Esophagus squamous epithelium (tissue), 5 donors: ENCODE measurements at places on chromosomes 6 and 20. TPM values are rescaled to one million over a fixed set of nuclear protein-coding genes. Genes with fewer than 3 reads are reported as not detected.

- no peak for DNase-seq
Observed at GRCh38 chr6:128069188-128069587, 168.3 kb upstream of the THEMIS start.

DNA sequence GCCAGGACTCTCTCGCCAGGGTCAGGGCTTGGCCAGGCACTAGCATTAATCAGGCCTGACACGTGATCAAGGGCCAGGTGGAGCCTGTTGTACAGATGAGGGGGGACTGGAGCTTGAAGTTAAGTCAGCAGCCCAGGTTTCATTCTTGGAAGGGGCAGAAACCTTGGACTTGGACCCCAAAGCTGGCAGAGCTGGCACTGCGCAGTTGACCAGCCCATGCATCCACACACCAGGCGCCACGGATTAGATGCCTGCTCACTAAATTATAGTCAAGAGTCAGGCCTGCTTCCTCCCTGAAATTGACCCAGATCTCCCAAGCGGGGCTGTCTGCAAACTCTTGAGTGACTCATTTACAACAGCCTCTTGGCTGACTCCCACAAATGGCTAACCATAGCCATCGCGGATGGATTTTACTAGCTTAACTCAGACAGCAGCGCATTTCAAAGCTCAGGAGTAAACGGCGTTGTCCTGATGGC is 4.1 kb upstream of the TAF4 start:
- DNase-seq: no peak

- DNase-seq: no peak
Observed at GRCh38 chr6:7787137-7787608, 61.3 kb downstream of the BMP6 start.

- no peak for DNase-seq
Observed at GRCh38 chr20:58102744-58103516, 125.5 kb downstream of the ANKRD60 start.

DNA sequence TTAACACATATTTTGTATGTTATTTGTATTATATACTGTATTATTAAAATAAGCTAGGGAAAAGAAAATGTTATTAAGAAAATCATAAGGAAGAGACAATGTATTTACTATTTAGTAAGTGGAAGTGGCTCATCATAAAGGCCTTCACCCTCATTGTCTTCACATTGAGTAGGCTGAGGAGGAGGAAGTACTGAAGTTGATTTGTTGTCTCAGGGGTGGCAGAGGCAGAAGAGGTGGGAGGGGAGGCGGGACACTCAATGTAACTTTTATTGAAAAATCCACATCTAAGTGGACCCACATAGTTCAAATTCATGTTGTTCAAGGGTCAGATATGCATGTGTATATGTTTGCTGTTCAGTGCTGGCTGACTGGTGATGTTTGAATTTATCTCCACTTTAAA is 210.2 kb upstream of the CITED2 start:
- no peak for DNase-seq

- DNase-seq: no peak
Observed at GRCh38 chr6:75236630-75237029, 7.0 kb downstream of the COX7A2 start.

DNA sequence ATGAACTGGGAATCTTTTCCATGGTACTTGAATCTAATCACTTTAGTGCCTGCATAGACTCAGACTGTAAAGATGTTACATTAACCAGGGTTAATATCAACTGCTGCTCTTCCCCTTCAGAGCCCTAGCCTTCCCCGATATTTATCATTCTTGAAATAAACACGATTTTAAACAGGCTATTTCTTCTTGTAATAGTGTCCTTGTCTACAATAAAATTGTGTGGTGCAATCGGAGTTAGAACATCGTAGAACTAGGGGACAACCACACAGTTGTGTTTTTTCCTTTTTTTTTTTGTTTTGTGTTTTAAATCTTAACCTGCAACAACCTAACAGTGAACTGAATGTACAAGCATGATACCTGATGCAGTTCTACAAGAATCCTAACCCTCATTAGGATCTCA is 4.5 kb downstream of the GJA1 start:
- no peak for DNase-seq

- DNase-seq: no peak
Observed at GRCh38 chr6:29945281-29945820, 3.0 kb downstream of the HLA-A start.

DNA sequence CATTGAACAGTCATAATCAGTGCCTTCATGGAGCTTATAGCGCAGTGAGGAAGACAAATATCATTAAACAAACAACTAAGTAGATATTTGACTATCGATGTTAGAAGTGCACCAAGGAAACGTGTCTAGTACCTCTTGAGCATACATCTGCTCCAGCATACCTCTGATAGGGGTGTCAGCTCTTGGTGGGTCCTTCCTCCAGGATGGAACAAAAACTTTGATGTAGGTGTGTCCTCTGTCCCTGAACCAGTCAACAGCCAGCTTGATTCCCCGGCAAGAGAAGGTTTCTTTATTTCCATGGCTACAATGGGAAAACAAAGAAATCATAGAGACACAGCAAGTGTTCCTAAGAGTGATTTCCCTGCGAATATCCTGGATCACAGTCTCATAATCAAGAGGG is 23.1 kb downstream of the ZC3H12D start:
- no peak for DNase-seq

- DNase-seq: no peak
Observed at GRCh38 chr6:133613211-133613610, 275.7 kb upstream of the TCF21 start.

DNA sequence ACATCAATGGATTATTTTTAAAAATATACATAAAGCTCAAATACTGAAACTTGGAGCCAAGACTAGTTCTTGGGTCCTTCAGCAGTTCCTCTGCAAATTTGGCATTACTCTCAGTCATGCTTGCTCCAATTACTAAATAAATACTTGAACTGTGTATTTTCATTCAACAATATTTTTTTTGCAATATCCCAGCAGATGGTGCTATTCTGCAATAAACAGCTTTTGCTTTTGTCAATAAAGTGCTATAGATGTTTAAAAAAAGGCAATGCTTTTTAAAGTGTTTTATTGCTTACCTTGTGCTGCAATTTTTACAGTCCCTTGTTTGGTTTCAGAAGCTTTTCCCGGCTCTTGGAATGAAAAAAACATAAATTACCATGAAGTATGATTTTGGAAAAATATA is 243.4 kb downstream of the TRDN start:
- no peak for DNase-seq

- no peak for DNase-seq
Observed at GRCh38 chr6:19472153-19472552, 365.0 kb upstream of the ID4 start.

The MROH8 gene
- total RNA-seq: 0.53 TPM

The RBM12 gene
- 31.5 TPM for total RNA-seq

The PRKN gene
- 5.5 TPM for total RNA-seq

The OLIG3 gene
- total RNA-seq: not detected

The HMGCLL1 gene
- total RNA-seq: 0.47 TPM

The PACSIN1 gene
- total RNA-seq: not detected
